ENCODE measurements at places on chromosomes 12 and 14.

DNA sequence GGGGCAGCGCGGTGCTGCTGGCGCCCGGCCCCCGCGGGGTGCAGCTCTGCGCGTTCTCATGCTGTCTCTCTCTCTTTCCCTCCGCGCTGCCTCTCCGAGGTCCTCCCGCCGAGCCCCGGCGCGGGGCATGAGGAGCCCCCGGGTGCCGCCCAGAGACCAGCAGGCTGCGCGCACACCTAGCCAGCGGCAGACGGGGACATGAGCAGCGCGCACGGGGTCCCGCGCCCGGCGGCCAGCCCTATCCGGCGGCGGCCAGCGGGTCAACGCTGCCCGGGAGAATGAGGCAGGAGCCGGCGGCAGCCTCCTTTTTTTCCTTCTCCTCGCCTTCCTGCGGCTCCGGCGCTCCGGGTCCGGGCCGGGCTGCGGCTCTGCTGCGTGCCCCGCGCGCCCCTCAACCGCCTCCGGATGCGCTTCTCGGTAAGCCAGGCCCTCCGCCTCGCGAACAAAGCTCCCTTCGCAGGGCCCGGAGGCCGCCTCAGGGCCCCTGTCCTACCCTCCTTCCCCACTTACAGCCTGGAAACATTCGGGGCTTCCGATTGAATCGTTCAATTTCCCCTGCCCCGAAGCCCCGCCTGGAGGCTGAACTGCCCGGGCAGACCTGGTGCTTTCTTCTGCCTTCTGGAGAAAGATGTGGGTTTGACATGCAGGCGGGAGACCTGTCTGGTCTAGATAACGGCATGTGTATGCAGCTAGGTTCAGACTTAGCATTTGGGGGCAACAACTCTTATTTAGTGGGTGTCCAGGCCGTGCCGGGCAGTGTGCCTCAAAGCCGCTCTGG is at the start of gene TUNAR:
Gene TUNAR, plus strand, starts transcription at position 72 of the 778 bp plus-strand sequence.
- DNase-seq: no peak

DNA sequence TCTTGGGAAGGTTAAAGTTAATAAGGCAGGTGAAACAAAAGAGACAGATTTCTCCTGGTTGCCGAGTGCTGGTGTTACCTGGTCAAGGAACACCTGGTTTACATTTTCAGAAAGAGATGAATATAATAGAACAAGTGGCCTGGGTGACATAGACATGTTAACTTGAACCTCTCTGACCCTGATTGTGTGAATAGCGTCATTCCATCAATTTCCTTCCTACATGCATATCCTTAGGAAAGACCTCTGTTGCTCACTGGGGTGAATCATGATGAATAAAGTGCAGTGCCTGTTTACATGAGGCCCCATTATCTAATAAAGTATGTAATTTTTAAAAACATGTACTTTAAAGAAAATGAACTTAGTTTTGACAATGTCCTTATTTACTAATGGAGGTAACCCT is 1822.9 kb upstream of the FLRT2 start:
- DNase-seq: no peak

GRCh38 chr14:24178399-24179178 is 6.7 kb downstream of the REC8 start:
- DNase-seq: no peak

DNA sequence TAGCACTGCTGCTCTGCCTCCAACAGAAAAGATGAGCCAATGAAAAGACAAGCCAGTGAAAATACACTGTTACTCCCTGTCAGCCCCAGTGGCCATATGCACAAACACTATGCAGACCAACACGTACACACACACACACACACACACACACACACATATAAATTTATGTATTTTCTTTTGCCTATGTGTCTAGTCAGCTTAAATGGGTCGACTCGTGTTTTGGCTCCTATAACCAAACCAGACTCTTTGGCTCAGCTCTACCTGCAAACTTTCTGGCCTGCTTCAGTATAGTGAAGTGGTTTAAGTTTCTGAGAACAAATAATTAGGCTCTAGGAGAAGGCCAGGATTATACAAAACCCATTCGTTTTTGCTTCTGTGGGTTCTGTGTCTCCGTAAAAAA is 30.3 kb upstream of the PMCH start:
- no peak for DNase-seq

GRCh38 chr12:119440803-119441360 is 106.4 kb downstream of the CCDC60 start:
- no peak for DNase-seq

- no peak for DNase-seq
Observed at GRCh38 chr14:77825895-77826519, 26.1 kb downstream of the ADCK1 start.

- DNase-seq: no peak
Observed at GRCh38 chr12:95248604-95249360, 31.2 kb downstream of the VEZT start.

GRCh38 chr14:22185191-22185590 is 403.8 kb downstream of the DAD1 start:
- no peak for DNase-seq

- no peak for DNase-seq
Observed at GRCh38 chr14:98408024-98408555, 863.9 kb downstream of the BCL11B start.

- DNase-seq: no peak
Observed at GRCh38 chr12:64666054-64666914, 56.0 kb downstream of the RASSF3 start.

- no peak for DNase-seq
Observed at GRCh38 chr14:28782301-28782700, 15.7 kb downstream of the FOXG1 start.

DNA sequence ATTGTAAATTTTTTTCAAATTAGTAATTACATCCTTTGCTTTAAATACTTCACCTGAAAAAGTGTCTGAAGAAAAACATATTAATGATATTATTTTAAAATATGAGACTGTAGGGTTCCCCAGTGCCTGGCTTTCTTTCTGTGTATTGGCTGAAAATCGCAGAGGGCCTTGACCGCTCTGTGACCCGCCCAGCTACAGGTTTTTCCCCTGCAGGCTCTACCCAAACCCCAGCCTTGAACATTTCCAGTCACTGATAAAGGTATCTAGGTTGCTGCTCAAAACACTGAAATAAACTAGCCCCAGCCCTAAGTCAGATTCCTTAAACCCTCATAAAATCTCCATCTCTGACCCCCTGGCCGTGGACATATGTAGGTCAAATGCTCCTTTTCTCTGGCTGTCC is 11.9 kb downstream of the KLRG1 start:
- DNase-seq: no peak

GRCh38 chr12:120175062-120175461 is 19.5 kb downstream of the GCN1 start:
- DNase-seq: no peak
